Calu3 (cell line): ENCODE measurements at places on chromosomes 7 and 10.

- no peak for DNase-seq
Measured at GRCh38 chr7:106485031-106485551, 175.9 kb downstream of the CCDC71L start.

- DNase-seq: peak; percentile 67
Measured at GRCh38 chr7:7969306-7970236, 975 bp downstream of the GLCCI1 start.

DNA sequence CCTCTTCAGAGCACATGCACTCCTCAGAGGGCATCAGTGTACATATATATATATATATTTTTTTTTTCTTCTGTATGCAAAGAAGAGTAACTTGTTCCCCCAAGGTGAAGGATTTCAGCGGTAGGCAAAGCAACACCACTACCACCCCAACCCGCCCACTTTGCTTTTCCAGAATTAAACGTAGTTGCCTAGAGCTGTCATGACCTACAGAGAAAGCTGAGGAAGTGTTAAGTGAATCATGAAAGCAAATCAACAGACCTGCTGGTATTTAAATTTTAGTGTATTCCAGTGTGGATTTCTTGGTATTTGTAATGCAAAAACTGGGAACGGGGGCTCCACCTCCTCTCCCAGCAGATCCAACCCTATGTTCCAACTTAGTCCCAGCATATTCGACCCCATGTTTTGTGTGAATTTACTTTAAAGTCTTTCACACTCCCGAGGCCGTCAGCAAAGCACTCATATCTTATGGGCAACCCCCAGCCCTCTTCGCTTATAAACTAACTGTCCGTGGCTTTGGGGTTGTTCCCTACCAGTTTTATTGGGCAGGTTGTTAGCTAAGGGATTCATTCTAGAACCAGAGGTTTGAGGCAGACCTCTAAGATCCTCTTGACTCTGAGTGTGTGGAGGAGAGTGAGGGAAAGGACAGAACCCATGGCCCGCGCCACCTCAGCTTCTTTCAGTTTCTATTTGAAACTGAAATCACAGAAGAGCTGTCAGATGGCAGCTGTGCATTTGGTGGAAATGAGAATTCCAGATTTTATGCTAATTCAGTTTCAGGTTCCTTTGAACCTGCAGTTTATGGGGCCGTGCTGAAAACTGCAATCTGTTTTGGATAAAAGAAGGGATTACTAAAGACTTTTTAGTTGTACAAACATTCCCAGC is 450.2 kb upstream of the GALNT17 start:
- DNase-seq: no peak

- DNase-seq: no peak
Measured at GRCh38 chr10:55746002-55746401, 615.1 kb downstream of the ZWINT start.

GRCh38 chr7:58086461-58086860 is 636.5 kb downstream of the ZNF716 start:
- no peak for DNase-seq

GRCh38 chr7:41098846-41099245 is 604.0 kb downstream of the INHBA start:
- no peak for DNase-seq

GRCh38 chr10:4514445-4515108 is 311.4 kb upstream of the AKR1E2 start:
- no peak for DNase-seq

GRCh38 chr10:14519785-14520184 is 189.1 kb upstream of the FRMD4A start:
- DNase-seq: no peak

DNA sequence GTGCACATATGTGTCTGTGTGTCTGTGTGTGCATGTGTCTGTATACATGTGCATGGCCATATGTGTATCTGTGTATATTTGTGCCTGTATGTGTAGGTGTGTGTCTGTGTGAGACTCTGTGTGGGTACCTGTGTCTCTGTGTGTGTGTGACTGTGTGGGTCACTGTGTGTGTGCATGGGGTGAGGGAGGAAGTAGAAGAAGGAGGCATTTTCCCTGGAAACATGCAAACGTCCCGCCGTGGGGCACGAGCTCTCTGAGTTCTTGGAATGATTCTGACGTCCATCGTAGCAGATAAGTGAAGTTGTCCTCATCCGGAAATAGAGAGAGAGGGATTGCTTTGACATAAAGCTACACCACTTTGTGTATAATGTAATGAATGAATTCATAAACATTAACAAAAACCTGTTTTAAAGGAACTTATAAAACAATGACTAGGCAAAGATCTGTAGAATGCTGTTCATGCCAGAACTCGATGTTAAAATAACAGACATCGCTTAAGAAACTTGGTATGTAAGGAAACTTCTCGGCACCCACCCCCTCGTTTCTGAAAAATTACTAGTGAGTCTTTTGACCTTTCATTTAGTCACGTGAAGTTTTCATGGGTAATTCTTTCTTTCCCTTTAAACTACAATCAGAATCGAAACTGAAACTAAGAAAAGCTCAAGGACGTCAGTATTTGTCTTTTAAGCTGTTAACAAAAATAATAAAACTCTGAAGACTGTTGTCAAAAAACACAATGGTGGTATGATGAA is 43.6 kb upstream of the KLF6 start:
- DNase-seq: no peak

GRCh38 chr10:50437248-50437647 is 185.9 kb upstream of the ASAH2 start:
- no peak for DNase-seq

GRCh38 chr10:111516144-111516543 is 439.3 kb downstream of the ADRA2A start:
- no peak for DNase-seq

DNA sequence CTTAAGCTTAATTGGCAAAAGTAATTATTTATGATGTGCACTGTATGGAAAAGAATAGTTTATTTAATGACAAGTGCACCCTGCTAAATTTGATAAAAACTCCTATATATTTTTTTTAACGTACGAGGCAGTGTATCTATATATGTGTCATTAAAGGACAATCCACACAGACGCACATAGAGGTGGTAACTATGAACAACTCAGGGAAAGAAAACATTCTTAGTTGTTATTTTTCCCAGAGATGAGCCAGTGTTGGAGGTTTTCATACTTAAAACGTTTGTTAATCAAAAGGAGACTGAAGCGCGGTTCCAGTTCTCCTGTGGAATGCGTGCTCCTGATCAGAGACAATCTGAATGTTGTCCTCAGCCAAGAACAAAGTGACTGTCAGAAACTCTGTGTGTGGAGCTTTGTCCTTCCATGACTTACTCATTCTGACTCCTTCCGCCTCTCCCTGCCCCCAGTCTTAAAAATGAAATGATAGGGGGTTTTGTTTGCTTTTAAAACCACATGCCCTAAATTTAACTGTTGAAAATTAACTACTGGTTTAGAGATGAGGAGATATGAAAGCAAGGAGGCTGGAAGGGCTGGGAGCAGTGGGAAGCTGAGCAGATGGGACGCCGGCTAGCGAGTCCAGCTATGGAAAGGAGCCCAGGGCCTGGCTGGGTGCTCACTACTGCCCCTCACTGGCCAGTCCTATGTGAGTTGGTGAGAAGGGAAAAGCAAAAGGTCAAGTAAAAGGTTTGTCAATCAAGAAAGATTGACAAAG is 99.6 kb downstream of the SVIL start:
- peak; percentile 93 for DNase-seq

- no peak for DNase-seq
Measured at GRCh38 chr7:80392229-80393169, 119.4 kb downstream of the GNAT3 start.

- no peak for DNase-seq
Measured at GRCh38 chr7:25087855-25088254, 37.2 kb downstream of the CYCS start.

DNA sequence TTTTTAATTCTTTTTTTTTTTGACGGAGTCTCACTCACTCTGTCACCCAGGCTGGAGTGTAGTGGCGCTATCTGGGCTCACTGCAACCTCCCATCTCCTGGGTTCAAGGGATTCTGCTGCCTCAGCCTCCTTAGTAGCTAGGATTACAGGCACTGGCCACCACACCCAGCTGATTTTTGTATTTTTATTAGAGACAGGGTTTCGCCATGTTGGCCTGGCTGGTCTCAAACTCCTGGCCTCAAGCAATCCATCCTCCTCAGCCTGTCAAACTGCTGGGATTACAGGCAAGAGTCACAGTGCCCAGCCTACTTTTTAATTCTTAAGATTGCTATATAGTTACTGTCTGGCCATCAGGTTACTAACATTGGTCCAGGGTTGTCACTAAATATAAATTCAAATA is 59.6 kb downstream of the ZNF277 start:
- no peak for DNase-seq

DNA sequence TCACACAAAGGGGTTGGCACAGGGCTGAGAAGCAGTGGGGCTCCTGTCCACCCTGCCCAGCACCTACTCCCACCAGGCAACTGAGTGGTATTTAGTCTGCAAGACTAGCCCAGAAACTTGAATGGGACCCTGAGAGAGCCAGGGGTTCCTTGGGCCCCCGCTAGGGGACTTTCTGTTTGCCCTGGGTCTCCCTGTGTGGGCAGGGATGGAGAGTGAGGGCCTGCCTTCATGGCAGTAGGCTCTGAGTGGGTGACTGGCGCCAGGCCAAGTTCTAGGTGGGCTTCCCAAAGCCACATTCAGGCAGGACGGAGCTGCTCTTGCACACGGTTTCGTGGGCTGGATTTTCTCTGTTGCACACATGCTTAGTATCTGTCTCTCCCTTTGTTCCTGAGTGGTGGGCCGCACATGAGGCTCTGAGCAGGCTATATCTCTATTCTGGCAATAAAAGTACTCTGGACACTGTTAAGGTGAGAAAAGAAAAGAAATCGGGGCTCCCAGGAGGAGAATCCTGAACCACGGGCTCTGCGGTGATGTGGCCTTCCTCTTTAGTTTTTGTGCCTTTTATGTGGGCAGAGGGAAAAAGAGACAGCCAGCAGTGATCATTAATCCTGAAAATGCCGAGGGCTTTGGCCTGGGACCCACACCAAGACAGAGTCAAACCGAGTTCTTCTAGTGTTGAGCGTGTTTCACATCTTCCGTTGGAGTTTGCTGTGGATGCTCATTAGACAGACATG is 26.9 kb downstream of the IL2RA start:
- DNase-seq: no peak

- DNase-seq: peak; percentile 65
Measured at GRCh38 chr7:50068850-50069551, 24.0 kb downstream of the ZPBP start.

GRCh38 chr7:109376576-109376975 is 806.9 kb downstream of the DNAJB9 start:
- no peak for DNase-seq

DNA sequence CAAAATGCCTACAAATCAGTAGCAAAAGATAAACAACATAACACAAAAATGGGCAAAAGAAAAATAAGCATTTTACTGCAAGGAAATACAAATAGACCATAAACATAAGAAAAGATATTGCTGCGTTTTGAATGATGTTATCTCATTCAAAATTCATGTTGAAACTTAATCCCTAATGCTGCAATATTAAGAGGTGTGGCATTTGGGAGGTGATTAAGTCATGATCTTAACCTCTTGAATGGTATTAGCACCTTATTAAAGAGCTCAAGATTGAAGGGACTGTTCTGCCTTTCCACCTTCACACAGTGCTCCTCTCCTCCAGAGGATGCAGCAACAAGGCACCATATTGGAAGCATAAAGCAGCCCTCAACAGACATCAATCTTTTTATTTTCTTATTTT is 12.4 kb upstream of the TNKS2 start:
- no peak for DNase-seq

DNA sequence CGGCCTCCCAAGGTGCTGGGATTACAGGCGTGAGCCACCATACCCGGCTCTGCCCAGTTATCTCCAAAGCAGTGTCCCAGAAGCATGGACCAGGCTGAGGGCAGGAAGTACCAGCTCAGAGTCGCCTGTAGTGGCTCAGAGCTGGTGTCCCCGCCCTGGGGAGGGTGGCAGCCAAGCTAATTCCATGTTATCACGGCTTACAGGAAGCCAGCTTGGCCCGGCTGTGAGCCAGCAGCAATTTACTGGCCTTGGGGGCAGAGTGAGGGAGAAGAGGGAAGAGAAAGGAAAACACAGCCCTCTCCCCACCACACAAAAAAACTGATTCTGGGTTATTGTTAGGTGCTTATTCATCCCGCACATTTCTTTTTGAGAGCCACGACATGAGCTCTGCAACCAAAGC is 88.1 kb downstream of the HIP1 start:
- DNase-seq: no peak

DNA sequence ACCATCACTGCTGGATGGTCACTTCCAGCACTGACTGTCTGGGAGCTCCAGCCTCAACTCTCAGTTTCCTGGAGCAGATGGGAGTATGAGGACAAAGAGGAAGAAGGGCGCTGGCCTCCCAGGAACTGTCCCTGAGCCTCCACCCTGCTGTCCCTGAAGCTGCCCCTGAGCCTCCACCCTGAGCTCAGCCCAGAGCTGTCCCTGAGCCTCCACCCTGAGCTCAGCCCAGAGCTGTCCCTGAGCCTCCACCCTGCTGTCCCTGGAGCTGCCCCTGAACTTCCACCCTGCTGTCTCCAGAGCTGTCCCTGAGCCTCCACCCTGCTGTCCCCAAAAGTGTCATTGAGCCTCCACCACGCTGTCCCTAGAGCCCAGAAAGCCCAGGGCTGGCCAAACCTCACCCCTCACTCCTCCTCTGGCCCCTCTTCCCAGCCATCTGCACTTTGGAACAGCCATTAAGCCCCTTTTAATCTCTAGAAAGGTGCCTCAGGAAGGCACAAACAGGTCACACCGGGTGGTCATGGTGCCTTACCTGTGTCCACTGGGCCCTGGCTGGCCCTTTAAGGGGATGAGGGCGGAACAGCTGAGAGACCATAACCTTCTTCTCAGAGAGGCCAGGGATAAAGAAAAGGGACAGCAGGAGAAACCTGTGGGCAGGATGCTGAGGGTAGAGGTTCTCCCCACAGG is 30.6 kb upstream of the TUBB8 start:
- no peak for DNase-seq

DNA sequence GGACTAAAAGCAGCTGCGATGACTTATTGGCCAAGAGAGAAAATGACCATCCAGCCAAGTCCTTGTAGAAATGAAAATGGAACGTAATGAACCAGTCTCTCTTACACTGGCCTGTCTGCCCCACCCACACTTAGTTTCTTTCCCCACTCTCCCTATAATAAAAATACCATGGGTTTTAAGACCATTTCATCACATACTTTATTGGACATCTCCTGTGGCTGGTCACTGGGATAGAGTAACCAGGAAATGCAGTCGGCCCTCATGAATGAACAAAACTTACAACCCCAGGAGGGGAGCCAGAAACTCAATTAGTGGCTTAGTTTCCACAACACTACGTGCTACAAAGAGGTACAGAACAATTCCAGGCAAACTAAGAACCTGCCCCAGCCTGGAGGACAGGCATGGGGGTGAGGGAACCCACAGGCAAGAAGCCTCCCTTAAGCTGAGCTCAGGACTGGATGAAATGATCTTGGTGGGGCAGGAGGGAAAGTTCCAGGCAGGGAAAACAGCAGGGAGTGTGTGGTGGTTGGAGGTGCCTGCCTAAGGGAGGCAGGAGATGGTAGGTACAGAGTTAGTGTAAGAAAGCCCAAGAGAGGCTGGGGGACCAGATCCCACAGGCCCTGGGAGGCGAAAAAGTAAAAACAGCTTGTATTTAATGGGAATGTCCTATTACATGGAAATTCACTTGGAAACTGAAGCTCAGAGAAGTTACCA is 29.6 kb downstream of the MKI67 start:
- DNase-seq: no peak
